ENCODE measurements at places on chromosomes 3 and 15. TPM values are rescaled to one million over a fixed set of nuclear protein-coding genes. Genes with fewer than 3 reads are reported as not detected.

The FOXB1 gene
- not detected for total RNA-seq

DNA sequence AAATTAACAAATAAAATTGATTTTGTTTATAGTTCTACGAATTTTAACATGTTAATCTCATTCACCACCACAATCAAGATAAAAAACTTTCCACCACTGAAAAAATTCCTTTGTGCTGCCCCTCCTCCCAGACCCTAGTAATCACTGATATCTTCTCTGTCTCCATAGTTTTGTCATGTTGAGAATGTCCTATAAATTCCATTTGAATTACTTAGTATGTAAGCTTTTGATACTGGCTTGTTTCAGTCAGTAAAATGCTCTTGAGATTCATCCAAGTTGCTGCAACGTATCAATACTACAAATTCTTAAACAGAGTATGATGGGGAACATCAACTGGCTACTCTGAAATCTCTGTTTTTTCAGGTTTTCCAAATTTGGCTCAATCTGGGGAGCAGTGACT lies 129.6 kb downstream of the CTNNB1 start:
- no peak for DNase-seq

The ACTL6A gene
- 45.8 TPM for total RNA-seq

The ITIH1 gene
- 1.3 TPM for total RNA-seq

The TGM5 gene
- 4.1 TPM for total RNA-seq

The POLQ gene
- total RNA-seq: 3.7 TPM

The GRK7 gene
- total RNA-seq: 0.10 TPM

GRCh38 chr3:13371100-13372075 lies 48.7 kb downstream of the NUP210 start:
- no peak for DNase-seq

GRCh38 chr3:72186400-72186855 lies 401.5 kb upstream of the PROK2 start:
- DNase-seq: no peak

- DNase-seq: no peak
Observed at GRCh38 chr3:4821975-4822374, 157.3 kb upstream of the BHLHE40 start.

GRCh38 chr15:88506628-88507027 lies 39.1 kb downstream of the MRPS11 start:
- DNase-seq: no peak

- peak; percentile 79 for DNase-seq
Observed at GRCh38 chr15:63121382-63122001, at the start of gene LACTB. Gene LACTB (plus strand): TSS chr15:63121861. CDS start chr15:63121872, 11 bp downstream.

- DNase-seq: no peak
Observed at GRCh38 chr15:90191794-90192509, 9.2 kb upstream of the SEMA4B start.

The ARNT2 gene
- total RNA-seq: 2.8 TPM

The NDN gene
- 61.5 TPM for total RNA-seq

GRCh38 chr3:33773637-33774036 lies 24.8 kb upstream of the PDCD6IP start:
- no peak for DNase-seq

The BNC1 gene
- total RNA-seq: 9.2 TPM

- DNase-seq: no peak
Observed at GRCh38 chr3:191296041-191296541, 33.1 kb upstream of the CCDC50 start.

The TRH gene
- not detected for total RNA-seq

The FBLN2 gene
- 33.5 TPM for total RNA-seq

DNA sequence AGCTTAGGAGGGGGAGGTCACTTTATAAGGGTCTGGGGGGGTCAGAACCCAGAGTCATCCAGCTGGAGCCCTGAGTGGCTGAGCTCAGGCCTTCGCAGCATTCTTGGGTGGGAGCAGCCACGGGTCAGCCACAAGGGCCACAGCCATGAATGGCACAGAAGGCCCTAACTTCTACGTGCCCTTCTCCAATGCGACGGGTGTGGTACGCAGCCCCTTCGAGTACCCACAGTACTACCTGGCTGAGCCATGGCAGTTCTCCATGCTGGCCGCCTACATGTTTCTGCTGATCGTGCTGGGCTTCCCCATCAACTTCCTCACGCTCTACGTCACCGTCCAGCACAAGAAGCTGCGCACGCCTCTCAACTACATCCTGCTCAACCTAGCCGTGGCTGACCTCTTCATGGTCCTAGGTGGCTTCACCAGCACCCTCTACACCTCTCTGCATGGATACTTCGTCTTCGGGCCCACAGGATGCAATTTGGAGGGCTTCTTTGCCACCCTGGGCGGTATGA lies at the start of gene RHO:
RHO (plus strand) TSS at position 51 of the 512 bp plus-strand sequence; CDS start at position 146, 95 bp downstream.
- DNase-seq: no peak

DNA sequence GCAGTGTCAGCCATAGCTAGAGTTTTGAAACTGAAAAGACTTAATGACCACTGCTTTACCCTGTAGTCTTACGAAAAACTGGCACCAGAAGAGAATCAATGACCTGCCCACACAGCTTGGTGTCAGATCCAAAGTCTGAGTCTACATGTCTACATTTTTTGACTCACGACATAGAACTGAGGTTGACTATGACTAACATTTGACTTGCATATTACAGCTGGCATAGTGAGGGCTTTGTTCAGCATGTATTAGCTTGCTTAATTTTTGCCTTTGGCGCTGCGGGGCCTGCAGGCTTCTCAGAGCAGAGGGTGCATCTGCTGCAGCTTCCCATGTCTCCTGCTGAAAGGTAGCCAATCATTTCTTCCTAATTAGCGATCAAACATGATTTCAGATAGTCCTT lies 167.0 kb downstream of the EBLN2 start:
- DNase-seq: no peak

DNA sequence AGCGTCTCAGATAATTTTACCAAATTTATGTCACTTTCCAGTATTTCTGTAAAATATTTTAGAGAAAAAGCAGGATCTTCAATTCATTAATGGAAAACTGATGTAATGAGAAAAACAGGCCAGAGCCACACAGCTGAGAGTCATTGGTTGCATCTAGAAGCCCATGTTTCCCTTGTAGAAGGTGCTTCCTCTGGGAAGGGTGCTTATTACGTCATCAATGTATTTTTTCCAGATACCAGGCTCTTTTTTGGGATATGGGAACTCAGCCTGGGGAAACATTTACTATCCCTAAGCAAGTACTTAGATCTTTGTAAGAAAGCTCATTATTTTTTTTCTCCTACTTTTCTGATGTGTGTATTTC lies 89.1 kb upstream of the PHLDB2 start:
- DNase-seq: peak; percentile 77

- no peak for DNase-seq
Observed at GRCh38 chr3:19816631-19817030, 117.4 kb downstream of the EFHB start.

The CLRN1 gene
- not detected for total RNA-seq

- DNase-seq: no peak
Observed at GRCh38 chr3:26622621-26623418, at the start of gene LRRC3B. Gene LRRC3B (plus strand): TSS chr3:26622772. CDS start chr3:26709673, 86,901 bp downstream.

DNA sequence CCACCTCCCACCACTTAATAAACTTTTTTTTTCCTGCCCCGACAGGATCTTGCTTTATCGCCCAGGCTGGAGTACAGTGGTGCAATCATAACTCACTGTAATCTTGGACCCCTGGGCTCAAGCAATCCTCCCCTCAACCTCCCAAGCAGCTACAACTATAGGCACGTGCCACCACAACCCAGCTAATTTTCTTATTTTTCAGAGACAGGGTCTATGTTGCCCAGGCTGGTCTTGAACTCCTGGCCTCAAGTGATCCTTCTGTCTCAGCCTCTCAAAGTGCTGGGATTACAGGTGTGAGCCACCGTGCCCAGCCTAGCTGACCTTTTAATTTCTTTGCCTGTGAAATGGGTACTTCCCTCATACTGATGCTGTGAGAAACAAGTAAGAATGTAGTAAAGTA lies 3.9 kb upstream of the C15orf40 start:
- no peak for DNase-seq

The ARL6 gene
- total RNA-seq: 10.7 TPM

DNA sequence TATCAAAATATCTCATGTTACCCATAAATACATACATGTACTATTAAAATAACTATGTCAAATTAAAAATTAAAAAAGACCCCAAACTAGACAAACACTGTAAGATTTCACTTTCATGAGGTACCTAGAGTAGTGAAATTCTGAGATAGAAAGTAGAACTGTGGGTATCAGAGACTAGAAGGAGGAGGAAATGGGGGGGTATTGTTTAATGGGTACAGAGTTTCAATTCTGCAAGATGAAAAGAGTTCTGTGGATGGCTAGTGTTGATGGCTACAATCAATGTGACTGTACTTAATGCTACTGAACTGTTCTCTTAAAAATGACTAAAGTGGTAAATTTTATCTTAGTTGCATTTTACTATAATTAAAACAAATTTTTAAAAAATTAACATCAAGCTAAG lies 36.6 kb downstream of the RFX7 start:
- DNase-seq: no peak
